Skeletal muscle cell (primary cell): ENCODE measurements at places on chromosomes 3 and 15.
A peak's percentile ranks its signal among the peaks of the same experiment; 100 is the strongest.

GRCh38 chr15:63025460-63025859 lies 17.1 kb upstream of the TPM1 start:
- no peak for DNase-seq

DNA sequence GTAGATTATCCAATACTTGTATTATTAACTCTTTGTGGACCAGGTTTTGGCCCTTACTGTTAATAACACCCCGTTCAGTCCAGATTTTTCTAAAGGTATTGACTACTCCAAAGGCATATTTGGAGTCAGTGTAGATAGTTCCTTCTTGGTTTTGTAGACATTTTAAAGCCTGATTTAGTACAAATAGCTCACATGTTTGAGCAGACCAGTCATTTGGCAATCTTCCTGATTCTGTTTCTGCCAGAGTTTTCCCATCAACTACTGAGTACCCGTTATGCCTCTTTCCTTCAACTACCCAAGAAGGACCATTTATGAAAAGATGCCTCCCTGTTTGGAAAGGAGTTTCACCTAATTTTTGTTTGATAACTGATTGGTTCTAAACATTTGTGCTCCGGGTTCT lies 82.0 kb downstream of the CHCHD4 start:
- peak; percentile 8 for DNase-seq

- no peak for DNase-seq
These were observed 87.6 kb upstream of the CFAP20DC start for GRCh38 chr3:59137415-59137814.

DNA sequence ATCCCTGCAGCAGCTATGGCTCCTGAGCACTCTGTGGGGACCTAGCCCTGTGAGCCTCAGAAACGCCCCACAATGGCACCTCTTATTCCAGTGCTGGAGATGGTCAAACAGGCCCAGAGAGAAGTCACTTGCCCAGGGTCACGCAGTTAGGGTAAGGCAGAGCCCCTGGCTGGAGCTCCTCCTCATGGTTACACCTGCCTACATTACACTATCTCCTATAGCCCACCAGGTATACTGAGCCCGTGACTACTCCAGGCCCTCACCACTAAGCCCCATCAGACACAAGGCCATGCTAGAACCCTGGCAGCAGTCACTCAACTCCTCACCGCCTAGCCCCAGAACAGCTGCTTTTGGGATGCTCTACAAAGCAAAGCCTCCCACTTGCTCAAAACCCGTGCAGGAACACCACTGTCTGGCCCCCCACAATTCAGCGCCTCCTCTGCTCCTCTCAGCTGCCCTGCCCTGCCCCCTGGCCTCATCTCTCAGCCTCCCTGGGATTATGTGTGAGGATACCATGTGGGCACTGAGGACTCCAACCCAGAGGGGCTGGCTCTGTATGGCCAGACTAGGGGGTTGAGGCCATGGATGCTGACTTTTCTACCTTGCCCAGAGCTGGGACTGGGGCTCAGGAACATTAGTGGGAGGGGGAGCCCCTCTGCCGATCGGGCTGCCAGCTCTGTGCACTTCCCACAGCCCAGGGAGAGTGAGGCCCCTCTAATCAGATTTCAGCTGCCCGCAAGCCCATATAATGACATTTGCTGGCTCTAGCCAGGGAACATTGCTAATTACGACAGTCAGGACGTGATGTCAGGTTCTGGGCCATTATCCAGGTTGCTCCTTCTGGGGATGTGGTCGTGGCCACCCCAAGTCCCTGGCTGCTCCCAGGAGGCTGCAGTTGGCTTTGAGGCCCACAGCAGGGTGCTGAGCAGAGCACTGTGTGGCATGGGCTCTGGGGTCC lies 4.0 kb downstream of the NT5DC2 start:
- peak; percentile 13 for DNase-seq

GRCh38 chr3:189625572-189625971 lies 5.6 kb upstream of the TP63 start:
- no peak for DNase-seq

- DNase-seq: no peak
These were observed 29.5 kb downstream of the ADPGK start for GRCh38 chr15:72754096-72754495.

GRCh38 chr3:171279972-171280371 lies 180.2 kb downstream of the TNIK start:
- no peak for DNase-seq

- no peak for DNase-seq
These were observed 2.8 kb downstream of the COL6A6 start for GRCh38 chr3:130519754-130520153.

GRCh38 chr3:121228971-121229370 lies 316.8 kb downstream of the POLQ start:
- DNase-seq: no peak

DNA sequence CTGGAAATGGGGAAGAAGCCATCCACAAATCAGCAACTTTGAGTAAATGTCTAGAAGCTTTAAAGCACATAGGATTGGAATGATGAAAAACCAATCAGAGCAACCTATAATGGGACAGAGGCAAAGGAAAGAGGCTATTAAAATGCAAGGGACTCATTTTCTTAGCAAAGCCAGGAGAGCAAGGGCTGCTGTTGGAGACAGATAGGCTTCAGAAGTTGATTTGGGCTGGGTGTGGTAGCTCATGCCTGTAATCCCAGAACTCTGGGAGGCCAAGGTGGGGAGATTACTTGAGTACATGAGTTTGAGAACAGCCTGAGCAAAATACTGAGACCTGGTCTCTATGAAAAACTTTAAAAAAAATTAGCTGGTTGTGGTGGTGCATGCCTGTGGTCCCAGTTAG lies 16.1 kb downstream of the ERICH6 start:
- no peak for DNase-seq

DNA sequence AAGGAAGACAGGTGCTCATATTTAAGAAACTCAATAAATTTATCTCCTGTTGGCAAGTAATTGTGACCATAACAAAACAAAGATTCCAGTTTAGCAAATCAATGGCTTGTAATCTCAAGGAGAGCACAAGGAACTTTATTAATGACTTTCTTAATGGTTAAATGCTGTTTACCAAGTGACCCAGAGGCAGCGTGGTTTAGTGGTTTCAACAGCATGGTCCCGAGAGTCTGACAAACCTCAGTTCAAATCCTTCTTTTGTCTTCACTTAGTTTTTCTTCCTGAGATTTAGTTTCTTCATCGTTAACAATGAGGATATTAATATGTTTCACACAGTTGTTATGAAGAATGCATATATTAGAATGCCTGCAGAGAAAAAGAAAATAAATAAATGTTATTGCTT lies 212.6 kb downstream of the KCNMB2 start:
- no peak for DNase-seq

- no peak for DNase-seq
These were observed 19.1 kb downstream of the FAM174B start for GRCh38 chr15:92636401-92636907.
